ENCODE measurements at places on chromosomes 13 and 19.
A peak's percentile ranks its signal among the peaks of the same experiment; 100 is the strongest.

GRCh38 chr13:46893798-46894560 lies 2.9 kb downstream of the HTR2A start:
- H3K4me3 ChIP-seq, result peak overlapping the region; percentile 49
- H3K36me3 ChIP-seq, result no peaks in the 10 kb centered on the region
- no peak overlapping the region for H3K27ac ChIP-seq
- H3K27me3 ChIP-seq, result no peaks in the 10 kb centered on the region
- peak; percentile 70 for DNase-seq
- peaks cover 3% of the 10 kb centered on the region for H3K4me1 ChIP-seq

GRCh38 chr13:60230593-60230992 lies 66.9 kb upstream of the DIAPH3 start:
- H3K4me3 ChIP-seq, result no peak overlapping the region
- H3K36me3 ChIP-seq, result no peaks in the 10 kb centered on the region
- no peaks in the 10 kb centered on the region for H3K4me1 ChIP-seq
- H3K27me3 ChIP-seq, result no peaks in the 10 kb centered on the region

- no peak overlapping the region for H3K27ac ChIP-seq
- DNase-seq, result peak; percentile 79
- no peak overlapping the region for H3K4me3 ChIP-seq
- H3K27me3 ChIP-seq, result no peaks in the 10 kb centered on the region
- peaks cover 10% of the 10 kb centered on the region for H3K36me3 ChIP-seq
- no peaks in the 10 kb centered on the region for H3K4me1 ChIP-seq
Observed at GRCh38 chr19:10552510-10553053, 8.9 kb downstream of the ATG4D start.

DNA sequence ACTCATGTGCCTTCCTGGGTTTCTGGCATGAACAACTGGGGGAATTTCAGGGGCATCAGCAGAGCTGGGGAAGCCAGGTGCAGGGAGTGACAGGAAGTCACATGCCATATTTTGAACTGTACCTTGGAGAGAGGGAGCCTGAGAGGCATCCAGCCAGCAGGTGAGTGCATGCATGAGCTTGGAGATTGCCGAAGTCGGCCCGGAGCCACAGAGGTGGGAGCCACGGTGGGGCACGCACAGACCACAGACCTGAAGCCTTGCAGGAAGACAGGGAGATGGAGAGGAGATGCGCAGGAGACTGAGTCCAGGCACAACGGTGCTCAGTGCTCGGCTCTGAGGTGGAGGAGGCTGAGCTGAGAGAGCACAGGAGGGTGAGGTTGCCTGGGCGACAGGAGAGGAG lies 55.1 kb downstream of the CDADC1 start:
- H3K4me3 ChIP-seq, result no peak overlapping the region
- no peaks in the 10 kb centered on the region for H3K27me3 ChIP-seq
- H3K27ac ChIP-seq, result no peak overlapping the region

- no peaks in the 10 kb centered on the region for H3K27me3 ChIP-seq
- H3K27ac ChIP-seq, result no peak within 1 kb of the TSS
- H3K4me1 ChIP-seq, result no peaks in the 10 kb centered on the region
- DNase-seq, result peak; percentile 97
Observed at GRCh38 chr19:44356383-44357111, at the start of gene ZNF112. Gene ZNF112 (minus strand): TSS chr19:44356680. CDS start chr19:44340539, 16,141 bp downstream.

GRCh38 chr13:80336370-80336769 lies 4.6 kb downstream of the SPRY2 start:
- no peak overlapping the region for H3K4me3 ChIP-seq
- H3K27ac ChIP-seq, result no peak overlapping the region
- no peak for DNase-seq
- H3K36me3 ChIP-seq, result peaks cover 11% of the 10 kb centered on the region

DNA sequence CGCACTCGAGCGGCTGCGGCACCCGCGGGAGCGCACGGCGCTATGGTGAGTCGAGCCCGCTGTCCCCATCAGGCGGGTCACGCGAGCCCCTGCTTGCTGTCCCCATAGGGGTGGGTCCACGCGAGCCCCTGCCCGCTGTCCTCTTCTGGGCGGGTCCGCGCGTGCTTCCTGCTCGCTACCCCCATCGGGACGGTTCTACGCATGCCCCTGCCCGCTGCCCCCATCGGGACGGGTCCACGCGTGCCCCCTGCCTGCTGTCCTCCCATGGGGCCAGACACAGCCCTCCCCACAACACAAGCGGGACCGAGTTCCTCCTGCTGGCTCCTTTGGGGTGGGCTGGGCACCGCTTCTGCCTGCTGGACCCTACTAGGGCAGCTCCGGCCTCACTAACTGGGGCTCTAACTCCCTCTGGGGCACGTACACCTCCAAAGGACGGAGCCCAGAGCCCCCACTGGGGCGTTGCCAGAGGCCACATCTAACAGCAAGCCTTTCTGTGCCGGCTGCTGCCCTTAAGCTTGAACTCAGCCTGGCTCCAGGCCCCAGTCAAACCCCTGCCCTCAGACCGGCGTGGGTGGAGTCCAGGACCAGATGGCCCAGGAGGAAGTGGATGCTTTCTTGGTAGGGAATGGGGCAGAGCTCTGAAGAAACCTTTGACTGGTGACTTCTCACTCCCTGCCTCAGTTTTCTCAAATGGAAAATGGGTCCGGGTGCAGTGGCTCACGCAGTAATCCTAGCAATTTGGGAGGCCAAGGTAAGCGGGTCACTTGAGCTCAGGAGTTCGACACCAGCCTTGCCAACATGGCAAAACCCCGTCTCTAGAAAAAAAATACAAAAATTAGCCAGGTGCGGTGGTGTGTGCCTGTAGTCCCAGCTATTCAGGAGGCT lies 722 bp downstream of the COLGALT1 start:
- peak overlapping the region; percentile 92 for H3K4me3 ChIP-seq
- no peaks in the 10 kb centered on the region for H3K27me3 ChIP-seq
- peaks cover 4% of the 10 kb centered on the region for H3K36me3 ChIP-seq
- H3K4me1 ChIP-seq, result no peaks in the 10 kb centered on the region
- H3K27ac ChIP-seq, result no peak overlapping the region

DNA sequence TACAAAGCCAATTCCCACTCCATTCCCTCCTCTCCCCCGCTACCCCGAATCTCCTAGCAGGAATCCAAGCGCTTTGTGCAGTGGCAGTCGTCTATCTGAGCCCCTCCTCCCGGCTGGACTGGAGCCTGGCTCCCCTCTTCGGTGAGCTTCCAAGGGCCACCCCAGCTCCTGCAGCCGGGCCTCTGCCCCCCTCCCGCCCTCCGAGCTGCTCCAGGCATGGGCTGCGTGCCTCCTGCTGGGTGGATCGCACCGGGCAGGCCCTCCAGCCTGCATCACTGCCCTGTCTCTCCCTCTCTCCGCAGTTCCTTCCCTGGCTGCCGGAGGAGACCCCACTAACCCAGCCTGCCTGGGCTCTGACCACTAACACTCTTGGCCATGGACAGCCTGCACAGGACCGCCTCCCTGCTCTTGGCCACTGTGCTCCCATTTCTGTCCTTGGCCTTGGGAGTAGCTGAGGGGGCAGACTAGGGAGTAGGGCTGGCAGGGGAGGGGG lies 12.9 kb upstream of the LENG8 start:
- no peaks in the 10 kb centered on the region for H3K36me3 ChIP-seq
- H3K27me3 ChIP-seq, result no peaks in the 10 kb centered on the region
- H3K4me1 ChIP-seq, result no peaks in the 10 kb centered on the region
- no peak overlapping the region for H3K27ac ChIP-seq
- DNase-seq, result no peak
- H3K4me3 ChIP-seq, result no peak overlapping the region

DNA sequence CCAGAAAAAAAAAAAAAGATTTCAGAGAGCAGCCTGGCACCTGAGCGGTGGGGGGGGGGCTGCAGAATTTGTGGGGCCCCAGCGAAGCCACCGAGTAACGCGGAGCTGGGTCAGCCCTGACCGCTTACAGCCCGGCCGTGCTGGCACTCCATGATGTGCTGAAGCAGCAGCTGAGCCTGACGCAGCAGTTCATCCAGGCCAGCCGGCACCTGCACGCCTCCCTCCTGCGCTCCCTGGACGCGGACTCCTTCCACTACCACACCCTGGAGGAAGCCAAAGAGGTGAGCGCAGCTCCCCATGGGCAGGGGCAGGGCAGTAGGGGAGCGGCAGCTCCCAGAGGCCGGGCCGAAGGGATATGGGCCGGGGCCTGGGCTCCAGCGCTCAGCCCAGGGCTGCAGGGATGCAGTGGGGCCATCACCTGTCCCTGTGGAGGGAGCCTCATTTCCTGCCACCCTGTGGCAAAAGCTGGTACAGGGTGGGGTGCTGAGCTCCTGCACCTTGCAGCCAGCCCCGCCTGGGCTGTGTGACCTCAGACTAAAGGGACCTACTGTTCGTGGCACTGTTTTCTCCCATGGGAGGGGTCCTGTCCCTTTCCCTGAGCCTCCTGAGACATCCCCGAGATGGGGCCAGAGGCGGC lies 18.3 kb downstream of the C19orf44 start:
- peak; percentile 20 for DNase-seq
- H3K27me3 ChIP-seq, result no peaks in the 10 kb centered on the region
- no peak overlapping the region for H3K27ac ChIP-seq
- H3K4me1 ChIP-seq, result no peaks in the 10 kb centered on the region
- H3K36me3 ChIP-seq, result peaks cover 14% of the 10 kb centered on the region
- no peak overlapping the region for H3K4me3 ChIP-seq

- no peak overlapping the region for H3K27ac ChIP-seq
- no peak overlapping the region for H3K4me3 ChIP-seq
- peaks cover 3% of the 10 kb centered on the region for H3K4me1 ChIP-seq
Observed at GRCh38 chr13:110407021-110407420, 99.9 kb downstream of the COL4A2 start.

DNA sequence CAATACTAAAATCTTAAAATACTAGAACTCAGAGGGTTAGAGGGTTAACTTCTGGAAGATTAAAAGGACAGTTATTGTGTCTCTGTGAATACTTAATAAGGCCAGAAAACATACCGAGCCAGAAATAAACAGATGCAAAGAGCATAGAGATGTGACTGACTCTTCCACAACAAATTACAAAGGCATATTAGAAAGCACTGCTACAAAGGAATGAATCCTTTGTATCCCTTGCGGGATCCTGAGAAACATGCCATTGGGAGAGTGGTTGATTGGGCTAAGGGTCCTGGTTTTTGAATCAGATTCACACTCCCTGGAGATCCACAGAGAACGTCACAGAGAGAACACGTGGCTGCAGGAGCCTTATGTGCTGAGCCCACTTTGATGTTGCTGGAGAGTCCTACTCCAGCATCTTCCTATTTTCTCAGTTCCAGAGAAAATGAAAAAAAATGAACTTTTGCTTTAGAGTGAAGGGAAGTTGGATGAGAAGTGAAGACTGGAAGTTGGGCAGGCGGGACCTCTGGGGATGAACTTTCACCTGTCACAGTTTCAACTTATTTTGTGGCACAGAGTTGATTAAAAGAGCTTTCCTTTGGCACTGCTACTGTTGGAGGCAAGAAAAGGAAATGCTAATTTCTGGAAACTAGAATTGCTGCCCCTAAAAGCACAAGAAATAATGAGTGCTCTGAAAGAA lies 309.9 kb downstream of the DCT start:
- no peak overlapping the region for H3K4me3 ChIP-seq
- no peaks in the 10 kb centered on the region for H3K36me3 ChIP-seq
- H3K4me1 ChIP-seq, result peaks cover 2% of the 10 kb centered on the region
- no peaks in the 10 kb centered on the region for H3K27me3 ChIP-seq
- no peak for DNase-seq

- DNase-seq, result peak; percentile 94
- peaks cover 6% of the 10 kb centered on the region for H3K36me3 ChIP-seq
- no peak overlapping the region for H3K4me3 ChIP-seq
- no peak overlapping the region for H3K27ac ChIP-seq
- H3K4me1 ChIP-seq, result peaks cover 3% of the 10 kb centered on the region
- no peaks in the 10 kb centered on the region for H3K27me3 ChIP-seq
Observed at GRCh38 chr19:13817018-13817614, 21.9 kb downstream of the ZSWIM4 start.

GRCh38 chr19:45577111-45577905 lies 7.3 kb downstream of the OPA3 start:
- no peaks in the 10 kb centered on the region for H3K4me1 ChIP-seq
- DNase-seq, result peak; percentile 45
- no peak overlapping the region for H3K27ac ChIP-seq
- no peak overlapping the region for H3K4me3 ChIP-seq
- no peaks in the 10 kb centered on the region for H3K27me3 ChIP-seq
- no peaks in the 10 kb centered on the region for H3K36me3 ChIP-seq

GRCh38 chr19:3479177-3479833 lies 1.0 kb downstream of the SMIM24 start:
- no peaks in the 10 kb centered on the region for H3K27me3 ChIP-seq
- no peak overlapping the region for H3K27ac ChIP-seq
- H3K4me3 ChIP-seq, result no peak overlapping the region
- H3K36me3 ChIP-seq, result no peaks in the 10 kb centered on the region

- no peak overlapping the region for H3K4me3 ChIP-seq
- H3K27me3 ChIP-seq, result no peaks in the 10 kb centered on the region
- no peaks in the 10 kb centered on the region for H3K36me3 ChIP-seq
- H3K27ac ChIP-seq, result no peak overlapping the region
Observed at GRCh38 chr13:30415430-30416030, 6.8 kb upstream of the UBE2L5 start.

Data from mesendoderm (in vitro differentiated cells).